ENCODE measurements at places on chromosomes 16 and 17.

DNA sequence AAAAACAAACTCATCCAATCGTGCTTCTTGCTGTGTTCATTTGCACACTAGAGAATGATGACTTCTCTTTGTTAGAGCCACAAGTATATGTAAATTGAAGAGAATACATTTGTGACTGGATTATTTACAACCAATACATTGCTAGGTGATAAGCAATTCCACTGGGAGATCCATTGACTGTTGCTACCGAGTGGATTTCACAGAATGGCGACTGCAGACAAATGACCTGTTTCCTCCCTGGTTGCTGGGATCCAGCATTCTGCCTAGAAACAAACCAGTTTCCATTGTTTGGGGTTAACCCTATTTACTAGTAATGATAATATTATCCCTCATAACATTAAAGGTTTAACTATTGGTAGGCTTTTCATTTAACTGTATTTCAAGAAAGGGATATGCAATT lies 36.9 kb upstream of the CPHXL start:
- DNase-seq: no peak

DNA sequence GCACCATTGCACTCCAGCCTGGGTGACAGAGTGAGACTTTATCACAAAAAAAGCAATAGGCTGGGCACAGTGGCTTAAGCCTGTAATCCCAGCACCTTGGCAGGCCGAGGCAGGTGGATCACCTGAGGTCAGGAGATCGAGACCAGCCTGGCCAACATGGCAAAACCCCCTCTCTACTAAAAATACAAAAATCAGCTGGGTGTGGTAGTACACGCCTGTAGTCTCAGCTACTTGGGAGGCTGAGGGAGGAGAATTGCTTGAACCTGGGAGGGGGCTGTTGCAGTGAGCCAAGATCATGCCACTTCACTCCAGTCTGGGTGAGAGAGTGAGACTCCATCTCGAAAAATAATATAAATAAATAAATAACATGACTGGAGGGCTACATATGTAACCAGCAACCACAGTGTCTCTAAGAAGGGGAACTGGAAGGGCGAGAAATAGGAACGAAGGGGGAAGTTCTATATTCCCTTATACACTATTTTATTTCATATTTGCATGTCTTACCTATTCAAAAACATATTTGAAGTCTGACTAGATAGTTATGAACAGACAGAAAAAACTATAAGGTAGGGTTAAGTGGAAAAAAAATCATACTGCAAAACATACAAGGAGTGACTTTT lies 25.9 kb downstream of the MYH11 start:
- DNase-seq: no peak

DNA sequence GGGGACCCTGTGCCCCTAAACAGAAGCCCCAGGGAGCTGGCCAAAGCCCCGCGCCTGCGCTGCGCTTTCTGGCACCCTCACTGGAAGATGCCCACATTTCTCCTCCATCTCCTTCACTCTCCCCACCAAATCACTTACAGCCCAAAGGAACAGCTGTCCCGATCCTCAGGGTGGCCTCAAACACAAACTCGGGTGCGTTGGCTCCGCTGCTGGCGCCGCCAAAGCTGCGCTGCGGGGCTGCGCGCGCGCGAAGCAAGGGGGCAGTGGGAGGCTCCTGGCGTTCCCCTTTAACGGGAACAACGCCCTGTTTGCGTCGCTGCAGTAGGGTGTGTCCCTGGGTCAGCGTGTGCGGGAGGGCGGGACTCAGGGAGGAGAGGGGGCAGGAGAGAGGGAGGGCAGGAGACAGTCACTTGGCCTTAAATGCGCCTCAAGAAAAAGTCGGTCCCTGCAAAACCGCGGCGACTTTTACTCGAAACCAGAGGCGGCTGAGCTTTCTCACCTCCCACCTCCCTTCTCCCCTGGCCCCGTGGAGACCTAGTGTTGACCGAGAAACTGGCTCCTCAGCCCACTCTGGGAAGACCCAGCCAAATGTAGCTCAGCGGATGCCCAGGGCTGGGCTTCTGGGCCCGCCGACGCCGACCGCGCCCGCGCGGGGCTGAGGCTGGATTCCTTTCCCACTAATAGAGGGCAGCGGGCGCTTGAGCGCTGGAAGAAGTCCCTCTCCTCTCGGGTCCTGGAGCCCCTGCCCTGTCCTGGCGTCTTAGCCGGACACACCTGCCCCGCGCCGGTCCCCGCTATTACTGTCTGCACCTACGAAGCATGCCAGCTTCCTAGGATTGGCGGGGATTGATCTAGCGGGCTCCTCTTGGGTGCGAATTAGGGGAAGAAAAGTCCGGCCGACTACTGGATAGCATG lies 2.6 kb downstream of the PMP22 start:
- DNase-seq: peak; percentile 67

DNA sequence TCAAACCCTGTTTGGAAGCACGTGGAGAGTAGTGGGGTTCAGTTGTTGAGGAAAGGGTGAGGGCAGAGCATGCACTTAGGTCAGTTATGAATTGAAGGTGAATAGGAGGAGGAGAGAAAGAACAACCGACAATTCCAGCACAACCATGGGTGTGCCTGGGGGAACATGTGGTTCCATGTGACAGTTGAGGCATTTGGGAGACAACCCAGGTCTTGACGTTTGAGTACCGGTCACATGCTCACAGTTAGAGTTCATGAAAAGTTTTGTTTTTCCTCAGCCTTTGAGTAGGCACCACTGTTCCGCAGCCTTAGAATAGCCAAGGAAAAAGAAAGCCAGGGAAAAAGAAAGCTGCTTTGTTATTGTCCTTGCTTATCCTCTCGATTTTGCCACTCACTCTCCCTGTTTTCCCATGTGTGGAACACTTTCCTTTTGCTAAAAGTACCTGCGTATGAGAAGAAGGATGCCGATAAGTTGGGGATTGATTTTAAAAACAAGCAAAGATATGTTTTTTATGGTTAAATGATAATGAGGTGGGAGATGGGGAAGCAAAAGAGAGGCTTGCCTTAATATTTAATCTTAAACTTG lies 25.6 kb upstream of the ABCC11 start:
- no peak for DNase-seq

GRCh38 chr17:29589524-29590410 lies at the start of gene GIT1:
Gene GIT1, minus strand, starts transcription at chr17:29589648. Its CDS starts 270 bp downstream, at chr17:29589378.
- DNase-seq: peak; percentile 70
